ENCODE measurements at places on chromosomes 13 and 19.
A peak's percentile ranks its signal among the peaks of the same experiment; 100 is the strongest.

- DNase-seq = no peak
Measured at GRCh38 chr19:39917561-39918182, 16.8 kb downstream of the FCGBP start.

DNA sequence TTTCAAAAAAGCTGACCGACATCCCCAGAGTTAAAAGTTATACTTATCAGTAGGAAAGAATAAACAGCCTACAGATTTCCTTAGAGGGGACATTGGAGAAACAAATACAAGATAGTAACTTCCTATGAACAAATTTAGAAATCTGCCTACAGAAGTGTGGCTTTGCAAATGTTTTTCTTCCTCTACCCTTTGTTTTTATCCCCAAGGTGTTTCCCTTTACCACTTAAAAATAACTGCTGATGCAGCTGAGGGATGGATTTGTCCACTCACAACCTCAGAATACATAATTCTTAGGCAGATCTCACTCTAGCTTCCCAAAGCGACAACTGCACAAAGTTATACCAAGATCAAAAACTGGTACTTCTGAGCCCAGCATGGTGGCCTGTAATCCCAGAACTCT is 20.9 kb downstream of the MED4 start:
- DNase-seq = no peak

DNA sequence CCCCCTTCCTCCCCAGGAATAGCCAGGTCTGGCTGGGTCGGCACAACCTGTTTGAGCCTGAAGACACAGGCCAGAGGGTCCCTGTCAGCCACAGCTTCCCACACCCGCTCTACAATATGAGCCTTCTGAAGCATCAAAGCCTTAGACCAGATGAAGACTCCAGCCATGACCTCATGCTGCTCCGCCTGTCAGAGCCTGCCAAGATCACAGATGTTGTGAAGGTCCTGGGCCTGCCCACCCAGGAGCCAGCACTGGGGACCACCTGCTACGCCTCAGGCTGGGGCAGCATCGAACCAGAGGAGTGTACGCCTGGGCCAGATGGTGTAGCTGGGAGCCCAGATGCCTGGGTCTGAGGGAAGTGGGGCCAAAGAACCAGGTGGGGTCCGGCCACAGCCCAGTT is 3.2 kb downstream of the KLK2 start:
- DNase-seq = no peak

GRCh38 chr19:35718345-35719041 is 690 bp downstream of the KMT2B start:
- DNase-seq = peak; percentile 15

GRCh38 chr19:16518061-16518460 is 21.9 kb downstream of the C19orf44 start:
- no peak for DNase-seq
